RPMI7951 (cell line): ENCODE measurements at places on chromosomes 7 and 10.
A peak's percentile ranks its signal among the peaks of the same experiment; 100 is the strongest.

- no peak for DNase-seq
These were observed 564.0 kb downstream of the KCNMA1 start for GRCh38 chr10:77073663-77073960.

DNA sequence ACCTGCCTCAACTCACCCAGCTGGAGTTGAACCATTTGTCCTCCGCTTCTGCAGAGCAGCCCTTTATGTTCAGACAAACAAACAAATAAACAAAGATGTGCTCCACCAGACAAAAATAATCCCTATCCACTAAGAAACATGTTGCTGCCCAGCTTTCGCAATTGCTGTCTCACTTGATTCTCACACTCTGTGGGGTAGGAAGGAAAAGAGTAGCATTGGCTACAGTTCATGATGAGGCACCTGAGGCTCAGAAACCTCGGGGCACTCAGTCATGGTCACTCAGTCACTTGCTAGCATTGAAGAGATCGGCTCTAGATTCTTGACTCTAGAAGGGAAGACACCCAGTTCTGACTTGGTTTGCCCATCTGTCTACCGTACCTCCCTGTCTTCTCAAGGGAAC lies 88.0 kb upstream of the ZMIZ1 start:
- DNase-seq, result no peak

DNA sequence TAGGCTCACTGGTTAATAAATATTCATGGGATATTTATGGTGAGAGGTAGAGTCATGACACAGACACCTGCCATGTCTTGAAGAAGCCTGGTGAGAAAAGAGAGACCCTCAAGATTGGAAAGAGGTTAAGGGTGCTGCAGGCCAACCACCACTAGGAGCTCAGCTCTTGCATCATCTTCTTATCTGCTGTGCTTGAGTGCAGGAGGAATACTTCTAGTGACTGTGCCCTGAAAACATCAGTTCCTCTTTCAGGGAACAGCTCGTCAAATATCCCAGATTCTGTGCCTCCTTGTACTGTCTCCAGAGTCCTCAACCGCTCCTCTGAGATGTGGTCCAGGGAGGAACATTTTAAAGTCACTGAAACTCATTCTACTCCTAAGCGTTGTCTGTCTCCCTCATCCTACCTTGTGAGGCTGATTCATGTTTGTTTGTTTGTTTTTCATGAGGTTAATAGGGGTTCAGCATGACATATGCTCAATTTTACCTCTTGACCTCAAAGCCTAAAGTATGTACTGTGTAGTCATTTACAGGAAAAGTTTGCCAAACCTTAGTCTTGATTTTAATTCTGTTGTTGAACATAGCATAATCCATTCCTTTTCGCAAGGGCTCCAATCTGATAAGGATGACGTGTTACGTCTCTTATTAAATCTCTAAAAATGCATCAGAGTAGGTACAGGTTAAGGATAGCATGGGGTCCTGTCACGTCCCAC lies 293.1 kb downstream of the C7orf25 start:
- DNase-seq, result no peak

- DNase-seq, result no peak
These were observed 83.6 kb downstream of the NRCAM start for GRCh38 chr7:108372618-108373017.

DNA sequence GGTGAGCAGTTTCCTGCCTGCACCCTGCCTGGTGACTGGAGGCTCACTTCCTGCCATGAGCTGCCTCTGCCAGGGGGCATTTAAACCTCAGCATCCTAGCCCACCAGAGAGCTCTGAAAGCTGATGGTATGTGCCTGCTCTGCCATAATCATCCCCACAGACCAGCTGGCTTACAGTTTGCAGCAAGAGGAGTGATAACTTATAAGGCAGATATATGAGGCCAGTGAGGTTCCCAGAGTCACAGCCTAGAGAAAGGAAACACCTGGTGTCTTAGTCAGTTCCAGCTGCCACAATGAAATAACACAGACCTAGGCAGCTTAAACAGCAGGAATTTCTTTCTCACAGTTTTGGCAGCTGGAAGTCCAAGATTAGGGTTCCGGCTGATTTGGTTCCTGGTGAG lies 232.0 kb downstream of the PAXIP1 start:
- peak; percentile 79 for DNase-seq

DNA sequence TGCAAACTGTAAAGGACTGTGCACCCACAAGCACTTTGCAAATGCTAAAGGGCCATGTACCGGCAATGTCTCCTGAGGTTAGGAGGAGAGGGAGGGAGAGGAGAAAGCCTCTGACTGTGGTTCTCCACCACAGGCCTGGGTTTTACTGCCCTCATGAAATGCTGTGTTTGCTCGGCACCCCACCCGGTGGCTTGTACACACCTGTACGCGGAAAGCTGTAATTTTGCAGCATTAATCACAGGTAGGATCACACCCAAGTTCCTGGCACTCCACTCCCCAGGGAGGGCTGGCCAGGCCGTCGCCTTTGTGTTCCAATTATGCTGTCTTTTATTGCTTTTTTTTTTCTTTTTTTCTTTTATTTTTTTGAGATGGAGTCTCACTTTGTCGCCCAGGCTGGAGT lies 78.5 kb upstream of the MYL10 start:
- no peak for DNase-seq

- DNase-seq, result no peak
These were observed 527 bp upstream of the SORCS3 start for GRCh38 chr10:104640339-104641186.

DNA sequence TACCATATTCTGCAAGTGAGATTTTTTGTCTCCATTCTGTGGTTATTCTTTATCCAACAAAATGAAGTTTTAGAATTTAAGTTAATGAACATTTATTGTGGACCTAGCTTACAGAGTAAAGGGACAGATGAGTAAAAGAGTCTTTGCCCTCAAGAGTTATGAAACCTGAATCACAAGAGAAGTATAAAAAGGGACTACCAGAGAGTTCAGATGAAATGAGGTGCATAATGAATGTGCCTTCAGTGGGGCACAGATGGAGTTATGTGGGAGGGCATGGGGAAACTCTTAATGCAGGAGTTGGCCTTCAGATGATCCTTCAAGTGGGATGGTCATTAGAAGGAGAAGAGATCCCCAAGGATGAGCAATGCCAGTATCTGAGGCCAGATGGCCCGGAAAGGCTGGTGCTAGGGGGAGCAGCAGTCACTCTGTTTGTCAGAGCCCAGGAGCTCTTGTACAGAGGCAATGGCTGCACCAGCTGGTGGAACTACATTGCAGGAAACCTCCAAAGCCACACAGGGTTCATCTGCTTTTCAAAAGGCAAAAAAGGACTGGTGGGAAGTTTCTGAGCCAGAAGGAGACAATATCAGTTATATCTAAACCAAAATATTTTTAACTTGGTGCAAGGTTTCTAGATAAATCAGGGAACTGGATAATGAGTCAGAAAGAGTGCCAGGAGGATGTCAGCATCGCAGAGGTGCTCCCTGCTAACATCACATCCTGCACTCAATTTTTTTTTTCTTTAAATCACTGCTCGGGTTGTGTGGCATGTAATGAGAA lies 162.0 kb downstream of the KLF6 start:
- peak; percentile 87 for DNase-seq

GRCh38 chr10:133011882-133012281 lies 69.5 kb upstream of the CFAP46 start:
- no peak for DNase-seq

- DNase-seq, result peak; percentile 80
These were observed 54.7 kb upstream of the NPTX2 start for GRCh38 chr7:98562381-98562823.

DNA sequence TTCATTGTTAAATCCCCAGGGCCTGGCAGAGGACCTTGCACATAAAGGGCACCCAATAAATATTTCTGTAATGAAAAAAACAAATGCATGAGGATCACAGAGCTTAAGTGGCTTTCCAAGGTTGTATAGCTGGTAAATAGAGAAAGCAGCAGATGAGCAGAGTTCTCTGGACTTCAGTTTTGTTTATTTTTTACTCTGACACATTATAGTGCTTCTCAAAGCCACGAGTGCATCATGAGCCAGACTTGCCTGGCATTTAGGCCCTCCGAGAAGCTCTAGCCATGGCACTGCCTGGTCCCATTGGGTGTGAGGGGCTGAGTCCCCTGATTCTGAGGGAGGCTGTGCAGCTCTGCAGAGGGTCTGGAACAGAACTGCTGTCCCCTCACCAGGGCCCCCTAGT lies 87.2 kb upstream of the ZNF32 start:
- DNase-seq, result no peak

- no peak for DNase-seq
These were observed 35.2 kb upstream of the MXI1 start for GRCh38 chr10:110172155-110172554.

DNA sequence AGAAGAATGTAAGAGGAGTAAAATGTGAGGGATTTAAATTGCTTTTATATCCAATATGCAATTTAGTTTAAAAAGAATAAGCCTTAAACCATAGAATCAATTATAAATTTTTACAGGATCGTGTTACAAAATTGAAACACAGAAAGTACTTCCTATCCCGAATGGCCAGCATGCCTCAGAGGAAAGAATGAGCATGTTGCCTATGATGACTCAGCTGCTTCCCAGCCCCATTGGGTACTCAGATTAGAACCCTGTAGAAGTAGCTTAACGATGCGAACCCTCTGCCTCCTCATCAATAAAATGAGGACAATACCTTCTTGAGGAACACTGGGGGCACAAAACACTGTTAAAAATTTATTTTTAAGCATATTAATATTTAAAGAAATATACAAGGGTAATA lies 113.4 kb upstream of the CDK1 start:
- DNase-seq, result peak; percentile 45

DNA sequence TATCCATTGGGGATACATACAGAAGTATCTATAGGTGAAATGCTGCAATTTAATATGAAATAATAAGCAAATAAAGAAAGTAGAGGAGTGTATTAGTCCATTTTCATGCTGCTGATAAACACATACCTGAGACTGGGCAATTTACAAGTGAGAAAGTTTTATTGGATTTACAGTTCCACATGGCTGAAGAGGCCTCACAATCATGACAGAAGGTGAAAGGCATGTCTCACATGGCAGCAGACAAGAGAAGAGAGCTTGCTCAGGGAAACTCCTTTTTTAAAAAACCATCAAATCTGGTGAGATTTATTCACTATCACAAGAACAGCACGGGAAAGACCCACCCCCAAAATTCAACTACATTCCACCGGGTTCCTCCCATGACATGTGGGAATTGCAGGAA lies 82.8 kb upstream of the TRIM24 start:
- no peak for DNase-seq

DNA sequence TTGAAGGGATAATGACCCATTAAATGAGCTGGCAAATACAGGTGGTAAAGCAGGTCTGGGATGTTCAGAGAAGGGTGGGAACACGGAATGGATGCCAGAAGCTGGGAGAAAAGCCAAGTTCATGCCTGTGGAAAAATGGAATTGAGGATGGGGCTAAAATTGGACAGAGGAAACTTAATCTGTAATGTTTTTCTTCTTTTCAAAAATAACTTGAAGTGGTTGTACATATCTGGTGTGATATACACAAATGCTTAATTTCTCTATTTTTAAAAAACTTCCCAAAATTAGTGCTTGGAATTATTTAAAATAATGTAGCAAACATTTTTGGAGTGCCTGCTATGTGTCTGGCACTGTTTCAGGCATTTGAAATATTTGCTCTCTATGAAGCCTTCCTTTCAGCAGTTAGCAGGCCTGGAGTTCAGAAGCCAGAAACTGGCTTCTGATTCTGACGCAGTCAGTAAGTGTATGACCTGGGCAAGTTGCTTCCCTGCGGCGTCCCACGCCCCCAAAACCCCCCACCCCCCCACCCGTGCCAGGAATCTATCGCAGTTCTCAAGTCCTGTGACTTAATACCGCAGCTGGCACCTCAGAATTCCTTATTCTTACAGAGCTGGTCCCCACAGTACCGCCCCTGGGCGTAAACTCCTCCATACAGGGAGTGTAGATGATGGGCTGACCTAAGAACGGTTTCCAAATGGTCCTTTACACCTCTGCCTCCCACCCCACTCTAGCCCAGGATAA lies 828 bp upstream of the MALSU1 start:
- DNase-seq, result peak; percentile 63

GRCh38 chr7:17195576-17195975 lies 102.9 kb upstream of the AHR start:
- no peak for DNase-seq

- peak; percentile 7 for DNase-seq
These were observed 160.2 kb downstream of the CREB5 start for GRCh38 chr7:28572321-28573058.

DNA sequence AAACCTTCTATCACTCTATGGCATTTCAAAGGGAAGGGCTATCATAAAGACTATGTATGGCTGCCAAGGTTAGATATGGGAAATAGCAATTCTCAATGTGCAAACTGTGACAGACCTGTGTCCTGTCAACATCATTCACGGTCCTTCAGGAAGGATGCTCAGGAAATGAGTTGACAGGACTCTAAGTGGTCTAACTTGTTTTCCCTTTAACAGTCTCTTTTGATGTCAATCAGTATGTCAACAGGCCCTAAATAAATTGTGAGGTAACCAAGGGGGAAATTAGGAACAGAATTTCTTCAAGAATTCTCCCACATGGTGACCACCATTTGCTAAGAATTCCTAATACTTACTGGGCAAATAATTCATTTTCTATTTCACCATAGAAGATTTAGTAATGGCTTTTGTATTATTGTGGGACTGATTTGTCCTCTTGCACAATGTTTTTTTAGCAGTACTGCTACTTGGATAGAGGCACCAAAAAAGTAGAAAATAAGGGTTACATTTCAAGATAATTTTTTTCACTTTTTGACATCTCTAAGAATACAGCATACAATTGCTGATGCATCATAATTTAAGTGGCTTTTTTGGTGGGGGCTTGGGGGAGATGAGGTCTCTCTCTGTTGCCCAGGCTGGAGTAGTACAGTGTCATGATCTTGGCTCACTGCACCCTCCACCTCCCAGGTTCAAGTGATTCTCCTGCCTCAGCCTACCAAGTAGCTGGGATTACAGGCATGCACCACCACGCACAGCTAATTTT lies 275.8 kb downstream of the CACNA2D1 start:
- DNase-seq, result no peak

DNA sequence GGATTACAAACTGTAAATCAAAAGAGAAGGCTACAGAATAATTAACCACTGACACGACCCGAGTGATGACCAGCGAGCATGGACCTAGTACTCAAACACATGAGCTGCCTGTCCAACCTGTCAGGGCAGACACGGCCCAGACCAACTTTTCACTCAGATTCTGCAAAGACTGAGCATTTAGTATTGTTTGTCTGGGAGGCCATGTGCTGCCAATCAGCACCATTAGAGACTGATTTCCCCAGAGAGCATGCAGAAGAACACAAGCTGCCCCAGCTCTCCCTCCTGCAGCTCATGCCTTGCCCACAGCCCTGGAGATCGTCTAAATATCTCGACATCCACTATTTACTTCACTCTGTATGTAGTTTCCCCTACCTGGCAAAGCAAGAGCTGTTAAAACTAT lies 172.6 kb upstream of the INHBA start:
- DNase-seq, result no peak

- DNase-seq, result peak; percentile 7
These were observed 17.8 kb downstream of the VWC2 start for GRCh38 chr7:49791088-49791741.

DNA sequence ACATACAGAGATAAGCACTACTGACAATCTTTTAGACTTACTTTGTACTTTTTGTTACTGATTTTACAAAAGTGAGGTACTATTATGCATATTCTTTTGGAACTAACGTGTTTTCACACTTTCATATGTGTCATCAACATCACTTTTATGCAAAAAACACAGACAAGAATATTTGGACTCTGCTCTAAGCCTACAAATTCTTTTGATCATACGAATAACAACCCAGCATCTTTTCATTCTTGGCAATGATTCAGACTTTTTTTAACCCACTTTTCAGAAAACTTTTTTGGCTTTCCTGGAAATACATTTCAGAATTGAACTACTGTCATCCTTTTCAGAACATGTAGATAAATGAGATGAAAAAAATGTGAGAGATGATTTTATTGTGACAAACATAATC lies 30.2 kb downstream of the USP6NL start:
- DNase-seq, result no peak
